Neural progenitor cell (in vitro differentiated cells): ENCODE measurements at places on chromosomes 6 and 20. TPM values are rescaled to one million over a fixed set of nuclear protein-coding genes. Genes with fewer than 3 reads are reported as not detected.

BTNL2 gene
- total RNA-seq: not detected in 2 replicates

RNF146 gene
- total RNA-seq: 63.3 and 115 TPM in 2 replicates

SLC22A2 gene
- not detected in 2 replicates for total RNA-seq

CCM2L gene
- total RNA-seq: 0.75 and 3.9 TPM in 2 replicates

GSTA3 gene
- not detected in 2 replicates for total RNA-seq

GDAP1L1 gene
- total RNA-seq: 0.26 and 1.3 TPM in 2 replicates

EXOC2 gene
- total RNA-seq: 37.3 and 46.5 TPM in 2 replicates

EBF4 gene
- 1.9 and 2.5 TPM in 2 replicates for total RNA-seq

GRCh38 chr6:125843593-125843992, 52.8 kb downstream of the NCOA7 start:
- no peak for DNase-seq
- no peaks in the 10 kb centered on the region for H3K36me3 ChIP-seq
- H3K4me1 ChIP-seq: no peaks in the 10 kb centered on the region
- H3K27ac ChIP-seq: no peak overlapping the region

DNA sequence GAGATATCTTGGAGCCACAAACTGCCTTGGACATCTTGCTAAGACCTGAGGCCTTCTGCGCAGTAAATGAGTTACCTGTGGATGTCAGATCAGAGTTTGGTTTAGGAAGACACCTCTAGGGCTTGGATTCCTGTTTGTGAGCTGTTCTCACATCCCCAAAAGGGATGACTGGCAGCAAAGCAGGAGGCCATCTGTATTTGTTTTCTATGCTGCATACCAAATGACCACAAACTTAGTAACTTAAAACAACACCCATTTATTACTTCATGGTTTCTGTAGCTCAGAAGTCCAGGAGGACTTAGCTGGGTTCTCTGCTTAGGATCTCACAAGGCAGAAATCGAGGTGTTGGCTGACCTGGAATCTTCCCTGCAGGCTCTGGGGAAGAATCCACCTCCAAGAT, 116.7 kb downstream of the UNC5CL start:
- H3K4me3 ChIP-seq: no peak overlapping the region
- no peak overlapping the region for H3K27ac ChIP-seq
- no peaks in the 10 kb centered on the region for H3K36me3 ChIP-seq
- no peak for DNase-seq
- no peaks in the 10 kb centered on the region for H3K4me1 ChIP-seq
- no peaks in the 10 kb centered on the region for H3K27me3 ChIP-seq

GRCh38 chr6:45044086-45044485, 284.0 kb upstream of the RUNX2 start:
- H3K27me3 ChIP-seq: no peaks in the 10 kb centered on the region
- peaks cover 20% of the 10 kb centered on the region for H3K4me1 ChIP-seq
- peak; percentile 20 for DNase-seq
- no peak overlapping the region for H3K27ac ChIP-seq

DNA sequence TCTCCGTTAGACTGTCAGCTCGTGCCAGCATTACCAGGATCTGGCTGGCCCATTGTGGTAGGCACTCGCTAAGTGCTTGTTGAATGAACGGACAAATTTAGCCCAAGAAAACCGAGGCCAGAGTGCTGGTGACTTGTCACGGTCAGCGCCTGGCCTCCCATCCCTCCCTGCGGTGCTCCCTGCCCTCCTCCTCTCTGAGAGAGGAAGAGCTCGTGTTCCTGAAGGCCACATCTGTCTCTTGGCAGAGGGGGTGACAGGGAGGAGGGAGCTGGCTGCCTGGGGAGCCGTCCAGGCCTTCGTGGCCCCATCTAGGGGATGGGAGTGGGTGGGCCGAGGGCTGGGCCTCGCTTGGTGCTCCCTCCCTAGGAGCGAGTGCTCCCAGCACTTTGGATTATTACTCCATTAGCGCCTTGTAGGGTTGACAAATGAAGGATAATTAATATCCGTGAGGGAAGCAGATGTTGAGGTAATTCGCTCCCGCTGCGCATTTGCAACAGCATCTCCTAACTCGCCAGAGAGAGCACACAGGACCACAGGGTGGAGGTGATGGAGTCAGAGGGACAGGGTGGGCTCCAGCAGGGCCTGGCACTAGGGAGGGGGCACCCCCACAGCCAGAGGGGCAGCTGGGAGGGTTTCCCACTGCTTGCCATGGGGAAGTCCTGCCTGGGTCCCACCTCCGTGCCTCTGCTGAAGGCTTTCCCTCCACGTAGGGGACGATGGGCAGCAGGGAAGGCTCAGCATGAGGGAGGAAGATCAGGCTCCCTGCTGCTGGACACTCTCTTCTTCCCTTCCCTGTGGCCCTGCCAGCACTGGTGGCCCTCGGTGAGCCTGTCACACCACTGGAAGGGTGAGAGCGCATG, 37.0 kb downstream of the VSTM2L start:
- peaks cover 7% of the 10 kb centered on the region for H3K4me1 ChIP-seq
- no peak overlapping the region for H3K4me3 ChIP-seq

DNA sequence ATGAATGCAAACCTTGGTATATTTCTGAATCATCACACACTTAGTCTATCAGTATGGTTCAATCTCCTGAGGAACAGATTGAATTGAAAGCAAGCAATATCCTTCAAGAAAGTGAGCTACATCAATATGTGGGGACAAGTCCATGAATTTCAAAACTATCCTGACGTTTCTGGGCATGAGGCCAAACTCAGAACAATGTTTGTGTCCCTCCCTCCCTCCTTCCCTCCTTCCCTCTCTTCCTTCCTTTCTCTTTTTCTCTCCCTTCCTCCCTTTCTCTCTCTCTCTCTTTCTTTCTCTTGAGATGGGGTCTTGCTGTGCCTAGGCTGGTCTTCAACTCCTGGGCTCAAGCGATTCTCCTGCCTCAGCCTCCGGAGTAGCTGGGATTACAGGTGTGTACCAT, 27.9 kb upstream of the SYNCRIP start:
- H3K36me3 ChIP-seq: no peaks in the 10 kb centered on the region
- no peaks in the 10 kb centered on the region for H3K27me3 ChIP-seq
- H3K4me1 ChIP-seq: peaks cover 11% of the 10 kb centered on the region
- H3K27ac ChIP-seq: peak overlapping the region; percentile 59
- no peak overlapping the region for H3K4me3 ChIP-seq
- DNase-seq: no peak

GRCh38 chr6:134005800-134006199, 46.6 kb downstream of the SLC2A12 start:
- H3K27ac ChIP-seq: no peak overlapping the region
- peaks cover 23% of the 10 kb centered on the region for H3K4me1 ChIP-seq
- H3K27me3 ChIP-seq: no peaks in the 10 kb centered on the region
- H3K36me3 ChIP-seq: no peaks in the 10 kb centered on the region

- no peaks in the 10 kb centered on the region for H3K27me3 ChIP-seq
- no peaks in the 10 kb centered on the region for H3K36me3 ChIP-seq
- no peak overlapping the region for H3K4me3 ChIP-seq
- DNase-seq: no peak
These were observed 28.3 kb upstream of the B3GAT2 start for GRCh38 chr6:70985156-70985555.

- H3K4me1 ChIP-seq: no peaks in the 10 kb centered on the region
- no peak overlapping the region for H3K27ac ChIP-seq
- peak; percentile 68 for DNase-seq
- H3K4me3 ChIP-seq: no peak overlapping the region
These were observed 9.3 kb upstream of the ATG5 start for GRCh38 chr6:106334646-106335448.

GRCh38 chr20:49344975-49345374, 67.1 kb upstream of the ZNFX1 start:
- no peak for DNase-seq
- no peaks in the 10 kb centered on the region for H3K4me1 ChIP-seq
- H3K36me3 ChIP-seq: no peaks in the 10 kb centered on the region

DNA sequence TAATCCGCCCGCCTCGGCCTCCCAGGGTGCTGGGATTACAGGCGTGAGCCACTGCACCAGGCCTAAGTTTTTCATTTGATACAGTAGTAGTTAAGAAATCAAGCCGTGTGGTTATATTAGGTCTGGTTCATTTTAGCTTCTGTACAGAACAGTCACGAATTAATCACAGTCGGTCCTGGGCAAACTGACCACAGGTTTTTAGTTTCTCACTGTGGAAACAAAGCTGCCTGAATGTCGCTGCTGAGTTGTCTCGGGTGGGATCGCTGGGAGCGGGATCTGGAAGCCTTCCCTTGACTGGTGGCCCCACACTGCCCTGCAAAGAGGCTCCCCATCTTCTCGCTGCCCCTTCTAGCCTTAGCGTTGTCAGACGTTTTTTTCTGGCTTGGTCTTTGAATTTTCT, 18.6 kb downstream of the UCKL1 start:
- no peaks in the 10 kb centered on the region for H3K27me3 ChIP-seq
- no peak overlapping the region for H3K4me3 ChIP-seq
- no peak overlapping the region for H3K27ac ChIP-seq
- H3K36me3 ChIP-seq: no peaks in the 10 kb centered on the region

DNA sequence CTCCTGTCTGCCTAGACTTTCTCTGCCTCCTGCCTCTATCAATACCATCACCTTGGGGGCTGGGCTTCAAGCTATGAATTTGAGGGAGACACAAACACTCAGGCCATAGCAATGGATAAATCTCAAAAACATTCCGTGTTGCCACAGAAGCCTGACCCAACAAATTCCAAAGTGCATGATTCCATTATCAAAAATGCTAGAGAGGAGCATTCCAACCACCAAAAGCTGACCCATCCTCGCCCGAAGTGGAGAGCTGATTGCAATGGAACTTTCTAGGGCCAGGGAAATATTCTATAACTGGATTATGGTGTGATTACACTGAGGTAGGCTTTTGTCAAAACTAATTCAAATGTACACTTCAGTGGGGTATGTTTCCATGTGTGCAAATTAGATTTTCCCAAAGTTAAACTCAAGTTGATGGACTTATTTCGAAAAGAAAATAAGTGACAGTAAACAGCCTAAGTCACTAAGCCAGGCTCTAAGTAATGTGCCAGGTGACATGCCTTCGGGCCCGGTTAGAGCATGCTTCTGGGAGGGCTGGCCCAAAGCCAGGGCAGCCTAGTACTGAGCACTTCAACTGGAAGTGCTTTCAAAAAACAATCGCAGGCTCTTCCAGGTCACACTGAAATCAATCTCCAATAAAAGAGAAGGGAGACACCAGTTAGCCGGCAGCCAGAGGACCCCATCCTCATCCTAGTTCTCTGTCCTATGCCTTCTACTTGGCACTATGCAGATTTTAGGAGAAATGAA, 142.3 kb downstream of the TBXT start:
- no peak overlapping the region for H3K4me3 ChIP-seq
- H3K27me3 ChIP-seq: no peaks in the 10 kb centered on the region
- no peaks in the 10 kb centered on the region for H3K36me3 ChIP-seq
